ENCODE measurements at places on chromosomes 6 and 20.

DNA sequence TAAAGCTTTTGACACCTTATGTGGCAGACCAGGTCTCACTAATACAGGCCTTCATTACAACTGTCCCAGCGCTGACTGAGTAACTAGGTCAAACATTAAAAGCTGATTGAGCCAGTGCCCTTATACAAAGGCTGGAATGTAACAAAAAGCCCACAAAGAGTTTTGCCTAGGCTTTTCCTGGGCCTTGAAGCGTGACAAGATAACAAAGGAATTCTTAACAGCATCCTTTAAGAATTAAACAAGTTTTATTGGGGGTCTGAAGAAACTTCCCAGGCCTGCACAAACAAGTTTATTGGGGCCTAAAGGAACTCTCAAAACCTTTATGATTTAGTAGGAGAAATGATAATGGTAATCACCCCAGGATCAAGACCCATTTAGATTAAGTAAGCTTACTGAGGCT is 267.6 kb upstream of the FAM83B start:
- DNase-seq: no peak

GRCh38 chr6:65161661-65162060 is 545.4 kb downstream of the EYS start:
- no peak for DNase-seq

DNA sequence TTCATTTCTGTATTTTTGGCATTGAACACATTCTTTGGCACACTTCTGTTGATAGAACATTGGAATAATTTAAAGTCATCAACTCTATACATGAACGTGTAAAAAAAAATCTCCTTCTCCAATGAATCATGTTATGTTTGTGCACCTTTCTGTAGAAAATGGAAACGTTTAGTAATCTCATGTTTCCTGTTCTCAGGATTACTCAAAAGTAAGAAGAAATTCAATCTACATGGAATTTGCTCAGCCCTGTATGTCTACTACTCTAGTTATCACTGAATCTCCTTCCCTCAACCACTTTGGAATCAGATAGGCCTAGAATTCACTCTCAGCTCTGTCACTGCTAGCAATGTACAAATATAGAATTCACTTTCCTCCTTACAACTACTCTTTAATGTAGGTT is 103.6 kb downstream of the COL21A1 start:
- DNase-seq: no peak

- DNase-seq: no peak
Observed at GRCh38 chr20:35286077-35286898, 1.7 kb upstream of the EIF6 start.
